ENCODE measurements at places on chromosomes 6 and 20. TPM values are rescaled to one million over a fixed set of nuclear protein-coding genes. Genes with fewer than 3 reads are reported as not detected.

The RBPJL gene
- total RNA-seq: not detected

The AGER gene
- total RNA-seq: 2.9 TPM

The PNLDC1 gene
- not detected for total RNA-seq

The CST5 gene
- total RNA-seq: not detected

The TRIM10 gene
- 4.3 TPM for total RNA-seq

The CCN5 gene
- 7.5 TPM for total RNA-seq

The KIAA1755 gene
- 4.3 TPM for total RNA-seq

The HMGCLL1 gene
- 10.6 TPM for total RNA-seq

The PRICKLE4 gene
- total RNA-seq: 2.9 TPM

The NMBR gene
- 0.48 TPM for total RNA-seq

The TMEM151B gene
- total RNA-seq: 0.96 TPM

The HLA-DPA1 gene
- 24.8 TPM for total RNA-seq

The SEL1L2 gene
- total RNA-seq: 13.7 TPM

The C20orf202 gene
- 1.2 TPM for total RNA-seq

The PRRC2A gene
- total RNA-seq: 21.4 TPM

The RAET1G gene
- 2.2 TPM for total RNA-seq

The PPP1R14C gene
- 10.8 TPM for total RNA-seq

The SLC26A8 gene
- 3.1 TPM for total RNA-seq

The C20orf204 gene
- 1.2 TPM for total RNA-seq

The FOXQ1 gene
- total RNA-seq: not detected

The MLN gene
- total RNA-seq: not detected

The ASIP gene
- not detected for total RNA-seq

The SLC17A3 gene
- 6.7 TPM for total RNA-seq

The FHL5 gene
- total RNA-seq: 18.1 TPM

The TULP1 gene
- 40.9 TPM for total RNA-seq

The CRISP2 gene
- total RNA-seq: 0.96 TPM

The HDGFL1 gene
- total RNA-seq: 2.9 TPM

The CENPQ gene
- 16.6 TPM for total RNA-seq

The WFDC10B gene
- not detected for total RNA-seq

The CRNKL1 gene
- total RNA-seq: 36.4 TPM

The RIMS1 gene
- total RNA-seq: 4.3 TPM

The TFAP2C gene
- 6.7 TPM for total RNA-seq

The SNAP25 gene
- 6.7 TPM for total RNA-seq

The CD109 gene
- 37.6 TPM for total RNA-seq

The KCNB1 gene
- total RNA-seq: 2.4 TPM

The CASP8AP2 gene
- total RNA-seq: 21.2 TPM

The COL21A1 gene
- 147 TPM for total RNA-seq

The TPX2 gene
- 5.3 TPM for total RNA-seq

The PHACTR1 gene
- 3.6 TPM for total RNA-seq

The SLC22A16 gene
- 1.4 TPM for total RNA-seq

The DEFB116 gene
- total RNA-seq: not detected

The KCNK15 gene
- total RNA-seq: 0.96 TPM

The ZC2HC1B gene
- total RNA-seq: not detected

The TRIM15 gene
- total RNA-seq: 0.48 TPM

The SLC9A8 gene
- total RNA-seq: 3.1 TPM

The OPRM1 gene
- total RNA-seq: 21.9 TPM

The SLC22A2 gene
- 1.9 TPM for total RNA-seq

The DNAH8 gene
- total RNA-seq: 0.24 TPM

The SPINT3 gene
- 12.0 TPM for total RNA-seq

The NPEPL1 gene
- total RNA-seq: 25.0 TPM

The ACSS1 gene
- 26.2 TPM for total RNA-seq

The PGC gene
- 0.96 TPM for total RNA-seq

Measured in umbilical cord (tissue), 2 donors.